ENCODE measurements at places on chromosomes 6 and 20.
A peak's percentile ranks its signal among the peaks of the same experiment; 100 is the strongest.

DNA sequence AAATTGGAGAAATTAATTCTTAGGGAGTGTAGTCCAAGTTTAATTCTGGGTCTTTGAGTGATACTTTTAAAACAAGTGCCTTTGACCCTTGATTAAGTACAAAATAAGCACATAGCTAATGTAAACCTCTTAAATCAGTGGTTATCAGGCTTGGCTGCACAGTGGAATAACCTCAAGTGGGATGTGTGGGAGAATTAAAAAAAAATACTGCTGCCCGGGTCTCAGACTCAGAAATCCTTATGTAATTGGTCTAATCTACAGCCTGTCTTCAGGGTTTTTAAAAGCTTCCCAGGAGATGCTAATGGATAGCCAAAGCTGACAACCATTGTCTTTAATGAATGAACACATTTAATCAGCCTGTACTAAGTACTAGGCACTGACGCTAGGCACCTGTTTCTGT lies 28.5 kb upstream of the TMEM14A start:
- peak; percentile 62 for DNase-seq

- DNase-seq = no peak
Observed at GRCh38 chr6:163496205-163496604, 81.7 kb downstream of the QKI start.

DNA sequence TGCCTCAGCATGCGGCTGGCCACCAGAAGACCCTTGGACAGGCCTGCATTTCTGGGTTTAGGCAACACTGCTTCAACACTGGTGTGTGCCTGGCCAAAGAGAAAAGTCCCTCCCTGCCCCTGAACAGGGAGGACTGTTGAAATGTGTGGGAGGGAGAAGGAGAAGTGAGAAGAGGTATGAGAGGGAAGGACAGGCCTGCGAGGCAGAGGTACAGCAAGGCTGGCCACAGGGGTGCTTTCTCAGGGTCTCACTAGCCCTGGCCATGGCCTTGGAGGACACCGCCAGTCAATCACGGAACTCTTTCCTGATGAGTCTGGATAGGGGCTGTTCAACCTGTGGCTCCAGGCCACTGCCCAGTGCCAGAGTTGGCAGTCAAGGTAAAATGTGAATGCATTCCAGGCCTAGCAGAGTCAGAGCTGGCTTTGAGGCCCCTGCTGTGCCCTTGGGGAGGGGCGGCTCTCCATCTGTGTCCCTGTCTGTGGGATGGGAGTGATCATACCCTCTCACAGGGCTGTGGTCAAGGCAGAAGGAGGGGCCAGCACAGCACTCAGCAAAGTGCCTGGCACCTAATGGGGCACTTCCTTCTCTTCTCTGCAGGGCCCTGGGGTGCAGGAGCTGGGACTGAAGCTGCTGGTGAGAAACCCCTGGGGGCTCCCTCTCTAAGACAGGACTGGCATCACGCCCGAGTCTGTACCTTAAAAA lies 43.2 kb upstream of the CDH22 start:
- DNase-seq = no peak

DNA sequence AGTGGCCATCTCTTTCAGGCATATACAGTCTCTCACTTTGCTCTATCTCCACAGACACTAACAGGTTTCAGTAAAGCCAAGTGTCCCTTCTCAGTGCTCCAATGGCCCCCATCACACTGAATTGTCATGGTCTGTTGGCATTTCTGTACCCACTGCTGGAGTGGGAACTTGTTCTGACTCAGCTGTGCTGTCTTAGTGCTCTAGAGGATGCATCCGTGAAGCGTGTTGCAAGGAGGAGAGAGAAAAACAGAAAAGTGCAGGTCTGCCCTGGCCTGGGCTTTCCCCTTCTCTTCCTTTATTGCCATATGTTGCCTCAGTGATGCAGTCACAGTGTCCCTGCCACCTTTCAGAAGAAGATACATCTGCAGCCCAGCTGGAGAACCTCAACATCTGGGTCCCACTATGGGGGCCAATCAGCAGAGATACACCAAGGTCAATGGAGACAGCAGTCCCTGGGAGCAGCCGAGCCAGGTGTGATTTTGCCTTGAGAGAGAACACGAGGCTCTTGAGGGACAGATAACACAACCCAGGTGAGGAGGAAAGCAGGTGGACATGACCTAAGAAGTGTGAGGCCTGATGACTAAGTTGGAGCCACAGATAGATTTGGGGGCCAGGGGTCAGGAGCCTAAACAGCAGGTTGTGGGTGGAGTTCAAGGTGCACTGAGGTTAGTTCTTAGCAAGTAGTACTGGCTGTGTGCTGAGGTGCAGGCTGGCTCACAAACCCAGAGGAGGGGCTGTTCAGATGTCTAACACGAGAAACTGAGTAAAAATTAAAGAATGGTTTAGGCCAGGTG lies 5.6 kb upstream of the PLCG1 start:
- no peak for DNase-seq

GRCh38 chr6:41651246-41651961 lies 13.1 kb downstream of the MDFI start:
- DNase-seq = no peak

All from eye (tissue), 1 donor.